ENCODE measurements at places on chromosomes 16 and 17.

DNA sequence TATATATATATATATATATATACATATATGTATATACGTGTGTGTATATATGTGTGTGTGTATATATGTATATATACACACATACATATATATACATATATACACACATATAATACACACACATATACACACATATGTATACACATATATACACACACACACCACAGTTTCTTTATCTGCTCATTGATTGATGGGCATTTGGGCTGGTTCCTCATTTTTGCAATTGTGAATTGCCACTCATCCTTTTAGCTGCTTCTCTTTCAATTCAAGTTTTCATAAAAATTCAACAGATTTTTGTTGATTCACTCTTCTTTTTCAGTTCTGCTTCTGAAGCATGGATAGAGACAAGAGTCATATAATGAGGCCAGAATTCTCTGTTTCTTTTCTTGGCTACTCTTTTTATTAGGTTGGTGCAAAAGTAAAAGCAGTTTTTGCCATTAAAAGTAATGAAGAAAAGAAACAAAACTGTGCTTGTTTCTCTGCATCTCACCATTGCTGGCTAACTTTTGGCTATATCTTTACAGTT is 44.5 kb downstream of the SLFN5 start:
- DNase-seq: no peak

- DNase-seq: peak; percentile 81
Observed at GRCh38 chr16:69476920-69477443, 52.6 kb downstream of the CYB5B start.

GRCh38 chr17:44518032-44518431 is 14.8 kb upstream of the GPATCH8 start:
- no peak for DNase-seq

DNA sequence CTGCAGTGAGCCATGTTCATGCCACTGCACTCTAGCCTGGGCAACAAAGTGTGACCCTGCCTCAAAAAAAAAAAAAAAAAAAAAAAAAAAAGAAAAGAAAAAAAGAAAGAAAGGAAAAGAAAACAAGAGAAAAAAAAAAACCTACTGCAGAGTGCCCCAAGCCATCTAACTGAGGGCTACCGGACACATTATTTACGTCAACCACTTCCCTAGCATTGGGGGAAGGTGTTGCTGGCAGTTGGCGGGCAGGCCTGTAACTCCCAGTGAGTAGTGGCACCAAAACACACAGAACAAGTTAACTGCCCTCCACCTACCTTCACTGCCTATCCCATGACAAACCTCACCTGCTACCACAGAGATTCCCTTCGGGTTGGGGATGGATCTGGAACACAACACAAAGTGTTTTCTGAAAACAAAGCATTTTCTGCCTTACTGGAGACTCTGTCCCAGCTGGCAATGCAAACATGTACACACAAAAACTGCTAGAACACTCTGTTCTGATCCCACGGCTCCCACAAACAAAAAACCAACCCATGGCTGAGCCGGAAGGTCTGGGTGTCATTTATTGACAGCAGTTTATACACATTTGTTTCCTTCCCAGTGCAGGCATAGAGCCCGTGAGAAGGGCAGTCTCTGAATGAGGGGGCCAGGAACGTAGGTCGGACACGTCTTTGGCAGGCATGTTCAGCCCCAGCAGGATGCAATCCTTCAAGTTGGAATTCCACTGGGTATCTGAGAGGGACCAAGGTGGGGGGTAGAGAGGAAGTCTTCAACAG is 11.0 kb downstream of the PHB1 start:
- DNase-seq: no peak

All from GM04504 (cell line).